ENCODE measurements at places on chromosomes 4 and X.

GRCh38 chrX:19811807-19812604 is 75.4 kb downstream of the SH3KBP1 start:
- DNase-seq: peak; percentile 39

DNA sequence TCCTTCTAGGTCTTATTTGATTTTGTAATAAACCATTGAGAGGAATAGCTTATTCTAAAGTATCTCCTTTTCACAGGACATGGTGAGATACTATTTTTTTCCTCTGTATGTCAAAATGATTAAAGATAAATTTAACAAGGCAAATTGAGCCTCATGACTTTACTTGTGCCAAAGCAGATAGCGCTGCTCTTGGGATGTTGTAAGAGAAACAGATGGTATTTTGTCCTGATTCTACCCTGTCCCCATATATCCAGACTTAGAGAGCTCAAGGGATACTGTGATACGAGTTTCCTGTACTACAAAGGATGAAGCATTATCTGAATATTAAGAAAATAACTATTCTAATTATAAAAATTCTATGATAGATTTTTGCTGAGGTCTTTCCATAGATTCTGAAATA is 34.0 kb downstream of the EMCN start:
- DNase-seq: no peak

- DNase-seq: no peak
These were observed 69.6 kb downstream of the AGTR2 start for GRCh38 chrX:116239944-116240840.

- DNase-seq: no peak
These were observed 283.7 kb downstream of the PACRGL start for GRCh38 chr4:20983763-20984575.

- no peak for DNase-seq
These were observed 1.6 kb upstream of the LNX1 start for GRCh38 chr4:53592686-53593501.

DNA sequence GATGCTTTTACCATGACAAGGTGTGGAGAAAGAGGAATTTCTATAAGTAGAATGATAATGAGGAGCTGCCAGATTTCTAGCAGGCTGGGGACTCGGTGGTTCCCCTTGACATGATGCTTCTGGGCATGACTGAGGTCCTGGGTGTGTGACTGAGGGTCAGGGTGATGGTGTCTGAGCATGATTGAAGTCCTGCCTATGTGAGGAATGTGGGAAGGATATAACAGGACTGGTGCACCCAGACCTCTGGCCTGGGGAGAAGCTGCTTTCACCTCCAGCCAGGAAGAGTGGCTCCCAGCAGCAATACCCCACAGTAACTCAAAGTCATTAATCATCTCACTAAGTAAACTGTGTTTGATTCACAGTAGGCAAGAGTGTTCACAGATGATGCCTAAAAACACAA is 17.4 kb downstream of the SORBS2 start:
- DNase-seq: no peak

DNA sequence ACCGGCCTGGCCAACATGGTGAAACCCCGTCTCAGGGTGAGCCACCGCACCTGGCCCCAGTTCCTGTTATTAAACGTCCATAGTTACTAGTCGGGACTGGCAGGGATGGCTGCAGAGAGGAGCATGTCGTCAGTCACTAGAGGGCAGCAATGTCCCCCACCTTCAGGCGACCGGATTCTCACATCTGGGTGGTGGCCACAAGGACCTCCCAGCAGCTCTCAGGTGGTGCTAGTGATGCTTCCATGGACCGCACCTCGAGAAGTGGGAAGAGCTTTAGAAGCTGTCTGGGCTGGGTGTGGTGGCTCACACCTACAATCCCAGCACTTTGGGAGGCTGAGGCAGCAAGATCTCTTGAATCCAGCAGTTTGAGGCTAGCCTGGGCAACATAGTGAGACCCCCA is 13.3 kb upstream of the IL3RA start:
- DNase-seq: peak; percentile 59

GRCh38 chrX:154750301-154751202 is at the start of gene GAB3:
Gene GAB3 (minus strand): TSS chrX:154751077. CDS start chrX:154751025, 52 bp downstream.
- no peak for DNase-seq

DNA sequence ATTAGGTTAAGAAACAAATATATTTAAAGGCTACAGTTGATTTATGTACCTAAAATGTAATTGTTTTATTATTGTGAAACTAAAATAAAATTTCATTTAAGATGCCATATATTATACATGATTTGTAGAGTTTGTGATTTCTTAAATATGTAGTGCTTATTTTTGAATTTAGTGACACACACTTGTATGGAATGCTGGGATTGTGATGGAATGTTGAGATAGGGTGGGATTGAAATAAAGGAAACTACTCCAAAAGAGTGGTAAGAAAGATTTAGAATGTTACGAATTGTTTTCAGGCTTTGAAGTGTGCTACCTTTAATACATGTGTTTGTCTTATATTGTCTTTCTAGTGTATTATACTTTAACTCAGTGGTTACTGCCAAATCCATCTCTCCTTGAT is 330.3 kb upstream of the PITX2 start:
- DNase-seq: no peak

- no peak for DNase-seq
These were observed 176.8 kb upstream of the RPL34 start for GRCh38 chr4:108443585-108443984.

DNA sequence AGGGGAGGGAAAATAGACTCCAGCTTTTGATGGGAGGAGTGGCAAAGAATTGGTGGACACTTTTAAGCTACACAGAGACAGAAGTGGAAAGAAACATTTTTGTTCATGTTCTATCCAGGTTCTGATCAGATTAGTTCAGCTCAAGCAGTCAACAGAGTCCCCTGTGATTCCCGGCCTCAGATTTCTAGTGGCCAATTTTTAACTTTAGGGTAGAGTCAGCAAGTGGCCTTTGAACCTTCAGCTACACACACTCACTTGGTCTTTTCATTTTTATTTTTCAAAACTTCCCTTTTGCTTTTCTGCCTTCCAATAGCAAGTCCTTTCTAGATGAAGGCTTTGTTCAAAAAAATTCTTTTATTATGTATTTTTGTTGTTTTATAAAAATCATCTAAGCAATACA is 169.2 kb upstream of the RPS6KA3 start:
- DNase-seq: no peak

GRCh38 chr4:140944572-140944971 is 188.4 kb upstream of the TBC1D9 start:
- no peak for DNase-seq

DNA sequence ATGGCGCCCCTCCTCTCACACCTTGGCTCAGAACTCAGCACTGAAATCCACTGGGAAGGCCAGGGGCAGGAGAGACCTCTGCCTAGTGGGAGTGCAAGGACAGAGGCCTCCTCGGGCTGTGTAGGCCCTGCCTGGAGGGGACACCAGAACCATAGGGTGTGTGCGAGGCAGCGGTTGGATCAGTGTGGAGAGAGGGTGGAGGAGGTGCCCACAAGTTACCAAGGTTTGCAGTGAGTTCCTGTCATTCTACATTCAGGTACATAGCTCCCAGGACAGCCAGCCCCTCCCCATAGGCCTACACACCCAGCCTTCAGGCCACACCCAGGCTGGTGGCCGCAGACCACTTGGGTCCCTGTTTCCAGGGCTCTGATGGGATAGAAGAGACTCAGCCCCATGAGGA is 19.2 kb upstream of the SPON2 start:
- DNase-seq: no peak

GRCh38 chr4:66750273-66750672 is 795.0 kb downstream of the CENPC start:
- DNase-seq: no peak

DNA sequence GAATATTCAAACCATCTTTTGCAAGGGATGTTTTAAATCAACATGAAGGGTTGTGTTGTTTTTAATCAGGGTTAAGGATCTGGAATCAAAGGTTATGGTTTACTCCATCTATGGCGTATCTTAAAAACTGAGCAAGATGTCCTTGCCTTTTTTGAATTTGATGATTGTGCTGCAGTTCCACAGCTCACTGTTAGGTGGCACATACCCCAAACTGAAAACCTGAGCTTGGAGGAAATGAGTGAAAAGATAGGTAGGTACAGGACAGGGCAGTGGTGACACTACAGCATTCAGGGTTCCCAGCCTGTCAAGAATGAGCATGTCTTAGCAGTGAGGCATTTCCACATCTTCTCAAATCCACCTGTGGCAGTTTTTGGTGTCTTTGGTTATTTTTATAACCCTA is 13.1 kb upstream of the EOLA1 start:
- peak; percentile 61 for DNase-seq

GRCh38 chrX:120356084-120356483 is 5.8 kb upstream of the ATP1B4 start:
- DNase-seq: no peak

DNA sequence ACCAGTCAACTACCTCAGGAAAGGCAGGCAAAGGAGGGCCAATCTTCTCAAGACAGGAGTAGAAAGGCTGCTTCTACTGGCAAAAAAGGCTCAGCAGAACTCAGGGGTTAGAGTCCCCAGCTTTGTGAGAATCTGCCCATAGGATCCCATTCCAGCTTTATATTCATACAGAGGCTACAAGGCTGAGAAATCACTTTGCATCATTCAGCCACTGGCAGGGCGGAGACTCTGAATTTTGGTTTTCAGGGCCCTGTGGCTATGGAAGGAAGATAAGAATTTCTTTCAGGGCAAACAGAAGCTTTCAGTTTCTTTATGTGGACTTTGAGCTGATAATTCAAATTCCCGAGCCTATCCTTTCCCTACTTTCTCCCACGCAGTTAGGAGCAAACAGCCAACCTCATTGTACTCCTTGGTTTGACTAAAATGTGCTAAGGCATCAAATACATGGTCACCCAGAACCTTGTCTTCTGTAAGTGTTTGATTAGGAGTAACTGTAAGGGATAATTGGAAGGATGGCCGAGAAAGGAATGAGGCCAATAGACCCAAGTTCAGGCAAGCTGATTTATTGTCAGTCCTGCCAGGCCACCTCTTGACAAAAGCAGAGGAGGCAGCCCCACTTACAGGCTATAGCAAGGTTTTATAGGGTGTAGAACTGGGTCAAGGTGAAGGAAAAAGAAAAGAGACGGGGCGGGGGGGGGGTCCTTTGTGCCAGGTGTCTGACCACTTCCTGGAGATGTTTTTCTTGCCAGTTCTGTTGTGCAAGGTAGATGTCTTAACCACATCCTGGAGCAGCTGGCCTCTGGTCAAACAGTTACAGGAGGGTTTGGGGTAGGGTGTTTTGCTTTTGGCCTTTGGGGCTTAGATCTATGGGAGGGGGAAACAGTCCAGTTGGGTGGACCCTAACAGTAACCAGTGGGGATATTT is 165.3 kb upstream of the PPP1R2C start:
- no peak for DNase-seq

- DNase-seq: no peak
These were observed 404.5 kb downstream of the BCOR start for GRCh38 chrX:39693298-39693697.

GRCh38 chrX:16827225-16827624 is 41.0 kb downstream of the TXLNG start:
- no peak for DNase-seq

- no peak for DNase-seq
These were observed 54.9 kb downstream of the F8 start for GRCh38 chrX:154967603-154968002.

- peak; percentile 31 for DNase-seq
These were observed 101.7 kb downstream of the RAPGEF2 start for GRCh38 chr4:159204566-159204965.

GRCh38 chrX:41087201-41087600 is 2.0 kb downstream of the USP9X start:
- no peak for DNase-seq

DNA sequence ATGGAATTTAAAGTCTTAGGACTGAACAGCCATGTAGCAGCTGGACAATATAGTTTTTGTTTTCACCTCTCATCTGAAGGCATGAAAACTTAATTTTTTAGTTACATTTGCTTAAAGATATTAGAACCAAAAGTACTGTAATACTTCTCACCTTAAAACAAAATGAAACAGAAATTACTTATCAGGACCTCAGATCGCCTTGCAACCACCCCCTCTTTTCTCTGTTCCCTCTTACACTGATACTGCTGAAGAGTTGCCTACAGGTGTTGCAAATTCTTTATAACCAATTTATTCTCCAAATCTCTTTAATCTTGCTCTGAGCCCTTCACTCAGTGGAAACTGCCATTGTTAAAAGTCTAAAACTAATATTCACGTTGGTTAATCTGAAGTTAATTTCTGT is 145.0 kb downstream of the SPCS3 start:
- DNase-seq: no peak

DNA sequence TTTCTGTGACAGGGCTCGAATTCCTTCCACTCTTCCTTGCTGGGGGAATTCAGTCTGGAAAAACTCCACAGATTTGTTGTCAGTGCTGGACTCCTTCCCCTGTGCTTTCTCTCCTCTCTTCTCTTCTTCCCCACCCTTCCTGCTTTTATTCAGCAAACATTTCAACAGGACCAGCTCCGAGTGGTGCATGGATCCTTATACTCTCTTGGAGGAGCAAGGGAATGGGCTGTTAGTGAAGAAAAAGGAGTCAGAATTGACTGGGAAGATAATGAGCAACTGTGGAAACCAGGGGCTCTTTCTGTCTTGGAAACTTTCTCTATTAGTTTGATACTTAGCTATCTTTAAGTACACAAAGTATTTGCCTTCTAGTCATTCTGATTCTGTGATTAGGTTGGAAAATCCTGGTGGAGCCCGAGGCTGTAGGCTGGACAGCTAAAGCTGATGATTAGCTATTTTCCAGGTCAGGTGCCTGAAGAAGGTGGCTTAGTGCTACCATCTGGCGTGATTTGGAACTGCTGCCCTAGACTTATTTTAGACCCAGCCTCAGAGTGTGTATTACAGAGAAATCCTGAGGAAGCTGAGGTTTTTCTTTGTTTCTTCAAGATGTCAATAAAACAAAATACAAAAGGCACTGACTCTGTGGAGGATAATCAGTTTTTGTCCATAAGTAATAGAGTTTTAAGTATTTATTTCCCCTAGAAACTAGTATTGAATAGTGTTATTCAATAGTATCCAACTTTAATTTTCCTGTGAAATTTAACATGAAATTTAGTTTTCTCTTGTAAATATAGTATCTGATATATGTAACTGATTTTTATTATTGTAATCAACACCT is 38.4 kb downstream of the NAP1L5 start:
- peak; percentile 75 for DNase-seq

GRCh38 chr4:13704761-13705160 is 77.2 kb upstream of the BOD1L1 start:
- no peak for DNase-seq

GRCh38 chr4:74777531-74777930 is 16.8 kb downstream of the BTC start:
- DNase-seq: no peak

GRCh38 chr4:182823576-182823975 is 93.6 kb downstream of the DCTD start:
- no peak for DNase-seq

GRCh38 chrX:51461053-51462044 is 35.0 kb downstream of the NUDT11 start:
- DNase-seq: peak; percentile 44

All from SK-MEL-5 (cell line).